ENCODE measurements at places on chromosomes 5 and 9.

- DNase-seq = peak; percentile 83
Measured at GRCh38 chr5:43019614-43020398, 20.3 kb downstream of the ANXA2R start.

GRCh38 chr5:134458234-134459009, 46.7 kb upstream of the CDKN2AIPNL start:
- no peak for DNase-seq

- DNase-seq = no peak
Measured at GRCh38 chr9:112629671-112630485, 88.0 kb downstream of the INIP start.

- no peak for DNase-seq
Measured at GRCh38 chr9:88754886-88755285, 219.9 kb downstream of the NXNL2 start.

DNA sequence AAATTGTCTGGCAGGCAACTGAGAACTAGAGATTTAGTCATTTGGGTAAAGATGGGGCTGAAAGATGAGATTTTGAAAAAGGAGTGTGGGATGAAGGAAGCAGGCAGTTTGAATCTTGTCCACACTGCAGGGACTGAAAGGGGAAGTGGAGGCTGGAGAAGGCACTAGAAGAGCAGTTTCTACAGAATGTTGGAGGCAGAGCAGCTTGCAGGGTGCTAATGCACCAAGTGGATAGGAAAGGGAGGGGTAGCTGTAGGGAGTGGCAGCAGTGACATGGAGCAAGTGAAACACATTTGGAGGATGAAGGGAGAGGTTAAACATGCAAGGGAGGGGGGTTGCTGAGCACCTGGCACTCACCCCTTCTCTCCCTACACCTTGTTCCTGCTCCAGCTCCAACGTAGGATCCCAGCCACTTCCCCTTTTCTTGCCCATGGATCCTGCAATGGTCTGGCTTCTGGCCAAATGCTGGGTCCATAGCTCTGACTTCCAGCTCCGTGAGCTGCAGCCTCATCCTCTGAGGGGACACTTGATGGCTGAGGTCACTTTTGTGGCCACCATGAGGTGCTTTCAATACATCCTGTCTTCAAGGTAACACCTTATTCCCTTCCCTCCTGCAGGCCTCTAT, 30.0 kb upstream of the FGD3 start:
- DNase-seq = no peak

- DNase-seq = no peak
Measured at GRCh38 chr9:133532937-133533668, 1.4 kb upstream of the ADAMTSL2 start.

- no peak for DNase-seq
Measured at GRCh38 chr9:85543196-85543595, 198.6 kb downstream of the AGTPBP1 start.

DNA sequence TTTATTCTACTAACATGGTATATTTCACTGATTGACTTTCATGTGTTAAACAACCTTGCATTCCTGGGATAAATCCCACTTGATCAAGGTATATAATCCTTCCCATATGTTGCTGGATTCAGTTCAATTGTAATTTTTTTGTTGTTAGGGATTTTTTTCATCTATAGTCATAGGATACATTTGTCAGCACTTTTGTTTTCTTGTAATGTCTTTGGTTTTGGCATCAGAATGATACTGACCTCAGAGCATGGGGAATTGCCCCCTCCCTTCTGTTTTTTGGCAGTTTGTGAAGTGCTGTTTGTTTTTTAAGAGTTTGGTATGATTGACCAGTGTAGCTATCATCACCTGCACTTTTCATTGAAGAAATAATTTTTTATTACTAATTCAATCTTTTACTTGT, 176.8 kb upstream of the RASEF start:
- no peak for DNase-seq

- no peak for DNase-seq
Measured at GRCh38 chr9:20592673-20593072, 29.6 kb downstream of the MLLT3 start.

GRCh38 chr9:74496819-74497747, at the start of gene RORB:
RORB (plus strand) TSS chr9:74497335; CDS start chr9:74497977, 642 bp downstream.
- peak; percentile 64 for DNase-seq

GRCh38 chr5:133612249-133612860, at the start of gene FSTL4:
FSTL4 (minus strand) TSS chr5:133612541.
- no peak for DNase-seq

DNA sequence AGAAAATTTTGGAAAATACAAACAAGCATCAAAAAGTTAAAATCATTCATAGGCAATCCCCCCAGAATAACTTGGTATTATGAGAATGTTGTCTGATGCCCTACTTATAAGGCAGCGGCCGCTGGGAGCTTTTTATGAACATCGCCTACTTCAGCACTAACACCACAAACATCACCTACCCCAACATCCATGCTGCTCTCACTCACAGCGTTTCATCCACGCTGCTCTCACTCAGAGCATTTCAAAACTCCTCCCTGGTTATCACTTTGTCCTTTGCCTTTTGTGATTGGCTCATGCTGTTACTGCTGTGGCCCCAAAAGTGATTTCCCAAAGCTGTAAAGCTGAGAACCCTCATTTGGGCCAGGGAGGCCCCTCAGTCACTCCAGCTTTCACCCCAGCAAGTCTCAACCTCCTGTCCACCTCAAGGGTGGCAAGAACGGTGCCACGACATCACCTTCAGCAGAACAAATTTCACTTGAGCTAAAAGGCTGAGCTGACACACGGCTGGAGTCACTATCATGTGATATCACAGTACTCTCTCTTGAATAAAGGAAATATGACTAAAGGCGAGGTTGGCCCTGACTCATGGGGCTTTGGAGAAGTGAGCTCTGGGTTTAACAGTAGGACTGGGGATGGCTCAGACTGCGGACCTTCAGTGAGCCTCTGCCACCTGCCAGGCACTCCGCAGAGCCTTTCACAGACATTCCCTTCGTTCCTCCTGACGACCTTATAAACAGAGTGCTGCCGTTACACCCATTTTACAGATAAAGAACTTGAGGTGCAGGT, 25.2 kb downstream of the SHC3 start:
- DNase-seq = no peak

GRCh38 chr9:83119873-83120272, 56.9 kb upstream of the RASEF start:
- DNase-seq = no peak

- no peak for DNase-seq
Measured at GRCh38 chr5:65812648-65813047, 90.6 kb downstream of the NLN start.

DNA sequence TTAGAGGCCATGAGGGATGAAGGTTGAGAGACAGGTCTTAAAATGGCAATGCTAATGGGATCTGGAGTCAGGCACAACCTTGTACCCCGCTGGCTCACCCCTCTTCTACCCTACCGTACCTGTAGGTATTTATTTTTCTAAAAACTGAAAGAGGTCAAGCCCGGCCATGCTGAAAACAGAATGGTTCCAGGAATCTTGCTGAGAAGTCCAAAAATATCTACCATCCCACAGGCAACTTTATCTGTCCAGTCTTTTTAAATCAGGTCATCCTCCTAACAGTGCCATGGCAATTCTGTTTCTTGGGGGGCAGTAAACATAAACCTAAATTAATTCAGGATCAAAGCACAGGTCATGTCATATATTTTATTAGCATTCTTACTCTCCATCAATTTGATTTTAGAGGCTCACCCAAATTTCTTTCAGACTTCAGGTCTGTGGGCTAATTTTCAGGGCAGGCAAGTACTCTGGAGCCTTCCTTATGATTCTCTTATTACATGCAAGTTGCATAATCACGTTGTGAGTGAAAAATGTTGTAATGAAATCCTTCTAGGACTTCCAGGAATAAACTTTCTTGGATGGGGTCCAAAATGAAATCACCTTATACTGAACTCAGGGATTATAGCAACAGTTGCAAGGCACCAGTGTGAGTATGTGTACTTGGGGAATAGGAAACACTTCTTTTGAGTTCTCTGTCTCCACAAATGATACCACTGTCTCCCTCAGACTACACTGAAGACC, 102.7 kb upstream of the NREP start:
- no peak for DNase-seq

- no peak for DNase-seq
Measured at GRCh38 chr5:126641387-126641786, 40.6 kb downstream of the PHAX start.

DNA sequence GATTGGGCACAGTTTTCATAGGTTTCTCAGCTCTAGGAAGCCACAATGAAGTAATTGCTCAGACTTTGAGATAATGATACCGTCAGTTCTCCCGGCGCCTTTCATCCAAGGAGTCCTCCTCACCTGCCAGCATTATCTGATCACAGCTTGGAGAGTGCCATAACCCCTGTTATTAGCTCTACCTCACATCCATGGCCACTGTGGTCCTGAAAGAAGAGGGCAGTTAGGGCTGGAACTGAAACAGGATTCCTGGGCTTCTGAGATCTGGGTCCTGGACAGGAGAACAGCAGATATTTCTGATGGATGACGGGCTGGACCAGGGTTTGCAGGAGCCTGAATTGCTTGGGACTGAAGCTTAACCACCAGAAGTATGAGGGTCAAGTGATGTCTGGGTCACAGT, 13.5 kb downstream of the RGS3 start:
- no peak for DNase-seq

DNA sequence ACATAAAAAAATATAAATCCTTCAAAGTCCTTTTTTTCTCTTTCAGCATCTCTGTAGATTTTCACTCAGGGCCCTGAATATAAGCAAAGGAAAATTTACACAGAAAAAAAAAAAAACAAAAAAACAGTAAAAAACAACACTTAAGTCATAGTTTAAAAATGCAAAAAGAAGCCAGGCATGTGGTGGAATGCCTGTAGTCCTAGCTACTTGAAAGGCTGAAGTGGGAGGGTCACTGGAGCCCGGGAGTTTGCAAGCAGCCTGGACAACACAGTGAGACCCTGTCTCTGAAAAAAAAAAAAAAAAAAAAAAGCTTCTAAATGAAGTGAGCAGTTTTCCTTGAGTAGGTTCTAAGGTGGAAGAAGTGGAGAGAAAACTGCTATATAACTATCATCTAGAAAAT, 55.0 kb upstream of the BNC2 start:
- DNase-seq = no peak

GRCh38 chr9:102950346-102950745, 44.8 kb upstream of the CYLC2 start:
- no peak for DNase-seq

DNA sequence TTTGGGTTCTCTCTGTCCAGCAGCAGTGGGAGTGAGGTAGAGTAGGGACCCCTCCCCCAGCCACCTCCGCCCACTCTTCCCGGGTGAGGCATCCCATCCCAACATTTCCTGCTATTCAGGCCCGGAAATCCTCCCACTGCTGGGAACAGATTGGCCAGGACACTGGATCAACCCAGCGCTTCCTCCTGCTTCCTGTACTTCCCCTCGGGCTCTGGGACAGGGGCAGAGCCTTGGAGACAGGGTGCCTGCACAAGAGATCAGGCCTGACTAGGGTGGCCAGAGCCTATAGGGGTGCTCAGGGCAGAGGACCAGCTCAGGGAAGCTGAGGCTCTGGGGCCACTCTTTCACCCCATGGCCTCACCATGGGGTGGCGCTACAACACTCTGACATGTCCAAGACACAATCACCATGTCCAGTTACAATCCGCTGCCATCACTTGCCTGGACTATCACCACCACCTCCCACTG, 14.5 kb downstream of the SH2D3C start:
- DNase-seq = no peak

DNA sequence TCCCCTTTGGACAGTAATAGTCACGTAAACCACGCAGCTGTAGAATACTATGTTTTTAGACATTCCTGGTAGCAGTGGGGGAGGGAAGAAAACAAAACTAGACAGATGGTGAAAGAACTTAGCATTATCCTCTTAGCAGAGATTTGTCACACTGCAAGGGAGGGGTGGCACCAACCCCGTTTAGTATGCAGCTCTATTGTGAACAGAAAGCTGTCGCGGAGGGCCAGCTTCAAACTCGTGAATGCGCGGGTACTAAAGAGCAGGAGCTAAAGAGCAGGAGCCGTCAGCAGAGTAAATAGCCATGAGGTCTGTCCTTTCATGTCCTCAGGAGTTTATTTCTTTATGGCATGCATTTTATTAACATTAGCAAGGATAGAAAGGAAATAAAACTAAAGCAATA, 141.9 kb upstream of the SLC12A2 start:
- no peak for DNase-seq

- DNase-seq = no peak
Measured at GRCh38 chr5:169711551-169712225, 74.6 kb downstream of the DOCK2 start.

GRCh38 chr9:18906656-18907395, 126.2 kb downstream of the SAXO1 start:
- DNase-seq = no peak

DNA sequence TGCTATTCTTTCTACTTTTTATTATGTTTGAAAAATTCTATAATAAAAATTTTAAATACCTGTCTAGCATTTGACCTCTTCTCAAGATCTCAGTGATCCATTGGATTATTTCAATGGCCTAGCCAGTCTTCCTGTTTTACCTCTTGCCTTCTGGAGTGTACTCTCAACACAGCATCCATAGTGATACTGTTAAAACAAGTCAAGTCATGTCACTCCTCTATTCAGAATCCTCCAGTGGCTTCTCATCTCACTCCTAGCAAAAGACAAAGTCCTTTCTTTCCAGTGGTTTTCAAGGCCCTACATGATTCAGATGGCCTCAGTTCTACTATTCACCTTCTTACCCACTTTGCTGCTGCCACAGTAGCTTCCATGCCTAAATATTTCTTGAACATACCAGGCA, 1.8 kb downstream of the MARVELD2 start:
- DNase-seq = no peak

DNA sequence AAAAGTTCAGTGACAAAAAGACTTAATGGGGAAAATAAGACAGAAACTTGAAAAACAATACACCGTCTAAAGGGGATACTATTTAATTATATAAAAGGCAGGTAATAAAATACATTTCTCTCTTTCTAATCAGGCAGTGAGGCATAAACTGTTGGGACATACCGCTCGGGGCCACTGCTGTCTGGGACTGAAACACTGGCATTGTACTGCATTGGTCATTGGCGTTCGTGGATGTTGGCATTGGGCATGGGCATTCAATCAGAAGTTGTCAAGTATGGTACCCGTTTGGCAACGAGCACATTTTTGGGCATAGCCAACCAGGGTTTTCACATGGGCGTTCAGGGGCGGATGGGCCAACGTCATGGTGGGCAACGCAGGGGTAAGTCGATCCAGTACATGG, 4.7 kb downstream of the HNRNPK start:
- DNase-seq = no peak

- no peak for DNase-seq
Measured at GRCh38 chr5:108122702-108123101, 259.2 kb downstream of the FBXL17 start.

GRCh38 chr9:75378036-75378435, 289.7 kb downstream of the OSTF1 start:
- peak; percentile 79 for DNase-seq

DNA sequence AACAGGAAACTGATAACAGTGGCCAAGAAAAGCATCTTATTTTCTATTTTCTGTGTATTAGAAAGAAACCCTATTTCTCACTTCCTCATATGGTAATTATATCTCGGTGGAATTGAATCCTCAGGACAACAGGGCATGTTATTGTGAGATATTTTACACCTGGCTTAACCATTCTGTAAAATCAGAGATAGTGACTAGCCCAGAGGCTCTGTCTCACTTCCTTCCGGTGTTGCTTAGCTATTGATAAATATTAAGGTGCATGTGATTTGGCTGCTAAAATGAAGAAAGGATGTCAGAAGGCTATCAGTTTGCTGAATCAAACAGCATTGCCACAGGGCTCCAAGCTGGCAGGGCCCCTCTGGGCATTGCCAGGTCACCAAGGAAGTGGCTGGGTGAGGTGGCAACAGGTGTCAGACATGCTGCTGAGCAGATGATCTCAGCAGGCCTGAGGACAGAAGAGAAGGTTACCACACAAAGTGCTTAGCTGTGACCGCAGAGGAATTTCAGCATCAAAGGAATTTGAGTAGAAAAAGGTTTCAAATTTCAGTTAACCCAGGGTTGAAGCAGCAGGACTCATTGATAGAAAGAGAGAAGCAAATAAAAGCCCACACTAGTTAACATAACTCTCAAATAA, 330.7 kb downstream of the PDE4D start:
- DNase-seq = no peak

Measured in ascending aorta (tissue), 2 donors.